ENCODE measurements at places on chromosomes 12 and 14.

DNA sequence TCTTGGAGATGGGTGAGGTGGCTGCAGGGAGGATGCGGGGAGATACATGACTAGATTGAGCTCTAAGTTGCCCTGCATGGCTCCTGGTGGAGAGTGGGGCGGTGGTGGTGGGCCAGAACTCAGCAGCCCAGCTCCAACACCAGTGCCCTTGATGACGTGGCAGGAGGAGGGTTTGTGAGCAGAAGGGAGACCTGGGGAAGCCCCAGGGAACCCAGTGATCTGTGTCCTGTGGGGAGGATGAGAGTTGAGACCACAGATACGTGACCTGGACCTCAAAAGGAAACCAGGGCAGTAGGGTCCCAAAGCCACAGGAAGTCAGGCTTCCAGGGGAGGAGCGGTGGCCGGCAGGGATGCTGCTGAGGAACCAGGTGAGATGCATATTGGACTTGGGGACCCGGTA lies 989.1 kb upstream of the TMEM132C start:
- DNase-seq = no peak

- DNase-seq = no peak
These were observed 13.8 kb downstream of the EXOC5 start for GRCh38 chr14:57254884-57255283.

- no peak for DNase-seq
These were observed 17.1 kb downstream of the NUBPL start for GRCh38 chr14:31578266-31578665.

DNA sequence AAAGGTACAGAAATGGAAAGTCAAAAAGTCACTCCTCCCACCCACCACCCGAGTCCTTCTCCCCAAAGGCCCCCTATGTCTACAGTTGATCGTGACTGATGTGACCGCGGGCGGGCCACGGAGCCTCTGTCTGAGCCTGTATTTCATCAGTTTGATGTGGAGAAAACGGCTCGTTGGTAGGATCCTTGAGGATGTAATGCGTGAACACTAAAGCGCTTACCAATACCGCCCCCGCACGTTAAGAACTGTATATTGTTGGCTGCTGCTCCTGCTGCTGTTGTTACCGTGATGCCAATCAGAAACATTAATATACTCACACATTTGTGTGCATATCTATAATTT lies 24.6 kb upstream of the UBC start:
- no peak for DNase-seq

GRCh38 chr12:26195641-26196420 lies 458 bp downstream of the SSPN start:
- peak; percentile 30 for DNase-seq

DNA sequence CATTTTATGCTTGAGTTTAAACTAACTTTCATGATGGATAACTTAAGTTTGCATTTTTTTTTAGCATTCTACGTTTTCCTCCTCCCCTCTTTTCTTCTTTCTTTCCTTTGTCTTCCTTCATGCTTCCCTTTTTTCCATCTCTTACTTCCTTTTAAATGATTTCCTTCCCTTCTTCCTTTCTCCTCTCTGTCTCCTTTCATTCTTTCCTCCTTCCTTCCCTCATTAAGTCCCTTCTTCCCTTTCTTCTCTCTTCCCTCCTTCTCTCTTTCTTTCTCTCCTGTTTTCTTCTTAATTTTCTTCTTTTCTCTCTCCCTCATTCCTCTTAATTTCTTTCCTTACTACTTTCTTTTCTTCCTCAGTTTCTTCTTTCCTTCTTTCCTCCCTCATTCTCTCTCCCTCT lies 376.0 kb downstream of the LRIG3 start:
- DNase-seq = no peak

DNA sequence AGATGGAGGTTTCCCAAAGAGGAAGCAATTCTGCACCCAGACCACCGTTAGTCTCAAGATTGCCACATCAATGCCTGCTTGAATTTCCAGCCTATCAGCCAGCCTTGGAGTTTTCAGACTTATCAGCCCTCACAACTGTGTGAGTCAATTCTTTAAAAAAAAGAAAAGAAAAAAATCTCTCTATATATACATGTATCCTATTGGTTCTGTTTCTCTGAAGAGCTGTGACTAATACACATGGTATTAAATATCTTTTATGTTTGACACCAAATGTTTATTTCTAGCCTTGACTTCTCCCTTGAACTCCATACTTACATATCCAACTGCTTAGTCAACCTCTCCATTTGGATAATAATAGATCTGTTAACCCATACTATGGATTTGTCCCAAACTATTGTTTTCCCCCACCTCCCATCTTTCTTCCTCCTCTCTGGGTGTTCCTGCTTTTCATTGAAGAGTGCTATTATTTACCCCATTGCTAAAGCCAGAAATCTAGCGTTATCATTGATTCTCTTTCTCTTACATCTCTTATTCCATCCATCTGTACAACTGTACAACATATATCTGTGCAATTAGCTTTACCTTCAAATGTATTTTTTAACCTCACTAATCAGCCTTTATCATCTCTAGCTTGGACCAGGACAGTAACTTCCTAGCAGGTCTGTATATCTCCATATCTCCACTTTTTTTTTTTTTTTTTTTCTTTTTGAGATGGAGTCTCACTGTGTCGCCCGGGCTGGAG lies 22.7 kb upstream of the EID3 start:
- DNase-seq = peak; percentile 30

GRCh38 chr12:57637364-57637763 lies 4.4 kb upstream of the B4GALNT1 start:
- no peak for DNase-seq

- no peak for DNase-seq
These were observed 181.2 kb downstream of the PELI2 start for GRCh38 chr14:56299306-56299984.

- DNase-seq = no peak
These were observed 81.3 kb upstream of the RESF1 start for GRCh38 chr12:31877884-31878283.

GRCh38 chr14:51581017-51581881 lies 70.5 kb upstream of the FRMD6 start:
- no peak for DNase-seq

DNA sequence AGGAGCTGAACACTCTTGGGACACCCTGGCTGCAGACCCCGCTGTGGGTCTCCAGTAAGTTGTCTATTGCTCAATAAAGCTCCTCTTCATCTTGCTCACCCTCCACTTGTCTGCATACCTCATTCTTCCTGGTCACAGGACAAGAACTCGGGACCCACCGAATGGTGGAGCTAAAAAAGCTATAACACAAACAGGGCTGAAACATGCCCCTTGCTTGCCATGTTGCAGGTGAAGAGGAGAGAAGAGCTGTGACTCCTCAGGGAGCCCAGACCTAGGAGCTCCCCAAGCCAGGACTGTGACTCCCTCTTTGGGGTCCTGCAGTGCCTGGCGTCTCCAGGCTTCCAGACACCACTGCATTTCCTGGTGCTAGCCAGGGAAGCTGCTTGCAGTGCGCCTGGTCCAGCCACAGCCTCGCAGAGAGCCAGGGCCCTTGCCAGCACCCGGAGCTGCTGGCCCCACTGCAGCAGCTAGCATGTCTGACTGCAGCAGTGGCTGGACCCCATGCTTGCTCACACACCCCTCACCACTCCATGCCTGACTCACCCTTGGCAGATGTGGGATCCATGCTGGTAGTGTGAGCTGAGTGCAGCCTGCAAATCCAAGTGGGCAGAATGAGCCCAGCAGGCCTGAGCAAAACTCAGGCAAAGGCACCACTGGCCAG lies 37.1 kb upstream of the OR5AU1 start:
- DNase-seq = no peak

DNA sequence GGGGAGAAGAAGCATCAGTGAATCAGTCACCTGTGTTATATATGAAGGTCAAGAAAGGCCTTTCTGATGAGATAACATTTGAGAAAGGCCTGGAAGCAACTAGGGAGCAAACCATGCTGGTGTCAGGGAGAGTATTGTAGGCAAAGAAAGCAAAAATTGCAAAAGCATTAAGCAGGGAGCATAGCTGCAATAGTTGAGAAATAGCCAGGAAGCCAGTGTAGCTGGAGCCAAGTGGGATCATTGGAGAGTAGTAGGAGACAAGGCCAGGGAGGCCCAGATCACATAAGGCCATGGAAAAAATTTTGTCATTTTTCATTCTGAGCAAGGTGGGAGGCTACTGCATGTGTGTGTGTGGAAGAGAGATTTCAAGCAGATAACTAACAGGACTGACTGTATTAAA lies 18.8 kb upstream of the MAGOHB start:
- DNase-seq = no peak

DNA sequence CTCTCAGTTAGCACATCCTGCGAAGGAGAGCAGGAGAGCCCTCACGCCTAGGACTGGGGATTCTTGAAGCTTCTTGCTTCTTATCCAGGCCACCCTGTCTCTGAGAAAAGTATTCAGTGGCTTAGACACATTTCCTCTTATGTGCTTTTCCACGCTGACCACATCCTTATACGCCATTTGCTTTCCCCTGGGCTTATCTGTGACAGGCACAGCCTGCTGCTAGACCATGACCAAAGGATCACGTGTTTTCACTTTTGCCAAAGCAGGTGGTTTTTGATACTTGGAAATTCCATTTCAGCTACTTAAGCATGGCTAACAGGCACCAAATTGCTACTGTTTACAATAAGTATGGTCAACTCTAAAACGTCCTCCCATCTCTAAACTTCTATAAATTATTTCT lies 587.4 kb downstream of the AACS start:
- no peak for DNase-seq

GRCh38 chr14:59344691-59345455 lies 120.3 kb downstream of the GPR135 start:
- no peak for DNase-seq

GRCh38 chr12:19177754-19178153 lies 48.2 kb downstream of the PLEKHA5 start:
- DNase-seq = no peak
